PC-3 (cell line): ENCODE measurements at places on chromosomes 6 and 20. TPM values are rescaled to one million over a fixed set of nuclear protein-coding genes. Genes with fewer than 3 reads are reported as not detected.

Gene SAMD10
- 7.4 and 13.4 TPM in 2 replicates for total RNA-seq

Gene ABHD12
- total RNA-seq, result 48.3 and 64.2 TPM in 2 replicates

Gene SRMS
- 0.22 and 0.63 TPM in 2 replicates for total RNA-seq

Gene PTCHD4
- total RNA-seq, result not detected in 2 replicates

Gene ZBTB46
- 2.8 and 7.3 TPM in 2 replicates for total RNA-seq

Gene TMC2
- total RNA-seq, result not detected in 2 replicates

- H3K27me3 ChIP-seq, result no peaks in the 10 kb centered on the region
- no peak for DNase-seq
- no peak overlapping the region for H3K27ac ChIP-seq
- H3K4me3 ChIP-seq, result no peak overlapping the region
- H3K4me1 ChIP-seq, result peaks cover 32% of the 10 kb centered on the region
Measured at GRCh38 chr6:56744528-56744927, 101.8 kb upstream of the DST start.

GRCh38 chr6:162630069-162630468 is 97.5 kb downstream of the PRKN start:
- no peaks in the 10 kb centered on the region for H3K27me3 ChIP-seq
- no peaks in the 10 kb centered on the region for H3K36me3 ChIP-seq
- no peak overlapping the region for H3K27ac ChIP-seq
- H3K4me3 ChIP-seq, result no peak overlapping the region

DNA sequence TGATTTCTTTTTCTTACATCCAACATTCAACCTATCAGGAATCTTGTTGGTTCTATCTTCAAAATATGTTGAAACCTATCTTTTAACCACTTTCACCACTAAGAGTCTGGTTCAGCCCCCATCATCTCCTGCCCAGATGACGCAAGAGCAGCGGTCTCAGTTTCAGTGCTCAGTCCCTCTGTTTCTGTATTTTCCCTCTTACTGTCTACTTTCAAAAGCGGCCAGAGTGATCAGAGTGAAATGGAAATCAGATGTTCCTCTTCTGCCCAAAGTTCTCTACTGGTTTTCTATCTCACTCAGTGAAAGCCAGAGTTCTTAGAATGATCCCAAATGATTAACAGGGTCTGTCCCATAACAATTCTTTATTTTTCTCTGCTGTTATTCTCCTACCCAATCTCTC is 147.9 kb upstream of the PDE7B start:
- DNase-seq, result no peak
- no peaks in the 10 kb centered on the region for H3K4me1 ChIP-seq
- no peak overlapping the region for H3K4me3 ChIP-seq
- H3K27me3 ChIP-seq, result no peaks in the 10 kb centered on the region

- DNase-seq, result no peak
- H3K4me3 ChIP-seq, result no peak overlapping the region
- H3K27ac ChIP-seq, result no peak overlapping the region
- peaks cover 7% of the 10 kb centered on the region for H3K4me1 ChIP-seq
- H3K36me3 ChIP-seq, result no peaks in the 10 kb centered on the region
Measured at GRCh38 chr20:63842258-63842657, 11.2 kb upstream of the ZBTB46 start.

DNA sequence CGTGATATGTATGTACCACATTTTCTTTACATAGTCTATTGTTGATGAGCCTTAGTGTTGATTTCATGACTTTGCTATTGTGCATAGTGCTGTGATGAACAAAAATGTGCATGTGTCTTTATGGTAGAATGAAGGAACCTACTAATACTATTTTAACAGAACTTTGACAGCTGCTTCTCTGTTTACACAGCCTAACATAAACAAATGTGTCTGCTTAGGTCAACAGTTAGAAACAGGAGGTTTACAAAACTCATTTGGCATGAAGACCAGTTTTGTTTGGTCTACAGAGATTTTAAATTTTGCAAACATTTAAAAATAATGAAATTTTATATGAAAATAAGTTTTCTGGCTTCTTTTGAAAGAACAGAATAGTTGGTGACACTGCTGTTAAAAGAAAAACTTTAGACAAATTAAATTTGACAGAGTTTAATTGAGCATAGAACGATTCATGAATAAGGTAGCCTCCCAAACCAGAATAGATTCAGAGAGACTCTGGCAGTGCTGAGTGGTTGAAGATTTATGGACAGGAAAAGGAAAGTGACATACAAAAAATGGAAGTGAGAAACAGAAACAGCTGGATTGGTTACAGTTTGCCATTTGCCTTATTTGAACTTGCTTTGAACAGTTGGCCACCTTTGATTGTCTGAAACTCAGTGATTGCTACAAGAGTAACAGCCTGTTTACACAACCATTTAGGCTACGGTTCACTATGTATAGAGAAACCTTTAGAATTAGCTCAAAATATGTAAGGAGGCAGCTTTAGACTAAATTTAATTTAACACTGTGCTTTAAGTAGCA is 715.8 kb upstream of the HS3ST5 start:
- no peaks in the 10 kb centered on the region for H3K4me1 ChIP-seq
- H3K4me3 ChIP-seq, result no peak overlapping the region
- H3K36me3 ChIP-seq, result no peaks in the 10 kb centered on the region
- DNase-seq, result no peak
- no peaks in the 10 kb centered on the region for H3K27me3 ChIP-seq

DNA sequence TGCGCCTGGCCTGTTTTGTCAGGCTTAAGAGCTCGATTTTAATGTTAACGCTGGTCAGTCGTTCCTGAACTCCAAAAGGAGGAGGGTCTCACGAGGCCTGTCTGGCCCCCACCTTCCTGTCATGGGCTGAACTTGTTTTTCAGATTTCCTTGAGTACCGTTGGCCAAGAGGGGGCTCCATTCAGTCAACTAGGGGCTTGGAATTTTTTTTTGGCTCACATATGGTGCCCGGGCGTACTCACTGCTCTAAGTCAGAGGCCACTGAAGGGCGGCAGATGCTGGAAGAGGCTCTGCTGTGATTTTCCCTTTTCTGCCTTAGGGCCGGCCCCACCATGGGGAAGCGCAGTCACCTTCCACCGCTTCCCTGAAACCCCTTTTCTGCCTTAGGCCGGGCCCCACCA is 6.9 kb upstream of the BIRC7 start:
- H3K36me3 ChIP-seq, result no peaks in the 10 kb centered on the region
- H3K4me1 ChIP-seq, result peaks cover 41% of the 10 kb centered on the region
- H3K27ac ChIP-seq, result no peak overlapping the region
- H3K4me3 ChIP-seq, result no peak overlapping the region

GRCh38 chr6:96913621-96914020 is 10.9 kb upstream of the KLHL32 start:
- H3K27ac ChIP-seq, result no peak overlapping the region
- no peaks in the 10 kb centered on the region for H3K4me1 ChIP-seq
- H3K27me3 ChIP-seq, result peaks cover 53% of the 10 kb centered on the region
- H3K36me3 ChIP-seq, result no peaks in the 10 kb centered on the region
- no peak overlapping the region for H3K4me3 ChIP-seq

GRCh38 chr6:90197854-90198496 is 98.7 kb downstream of the BACH2 start:
- no peak overlapping the region for H3K4me3 ChIP-seq
- H3K27me3 ChIP-seq, result no peaks in the 10 kb centered on the region
- DNase-seq, result no peak

DNA sequence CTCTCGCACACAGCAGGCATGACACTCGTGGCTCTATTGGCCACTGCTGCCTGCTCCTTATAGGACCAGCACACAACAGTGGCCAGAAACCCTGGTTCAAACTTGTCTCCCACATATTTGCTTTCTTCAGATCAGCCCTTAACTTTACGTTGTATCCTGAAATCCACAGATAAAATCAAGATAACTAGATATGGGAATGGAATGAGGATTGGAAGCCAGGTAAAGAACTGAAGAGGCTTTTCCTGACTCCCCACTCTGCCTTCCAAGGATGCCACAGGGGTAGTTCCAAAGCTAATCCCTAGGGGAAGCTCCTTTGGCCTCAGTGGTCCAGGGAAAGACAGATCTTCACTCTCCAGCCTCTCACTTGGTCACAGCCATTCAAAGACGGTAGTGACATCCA is 86.5 kb downstream of the INSM1 start:
- DNase-seq, result no peak
- H3K4me3 ChIP-seq, result no peak overlapping the region
- H3K36me3 ChIP-seq, result no peaks in the 10 kb centered on the region
- no peaks in the 10 kb centered on the region for H3K27me3 ChIP-seq

DNA sequence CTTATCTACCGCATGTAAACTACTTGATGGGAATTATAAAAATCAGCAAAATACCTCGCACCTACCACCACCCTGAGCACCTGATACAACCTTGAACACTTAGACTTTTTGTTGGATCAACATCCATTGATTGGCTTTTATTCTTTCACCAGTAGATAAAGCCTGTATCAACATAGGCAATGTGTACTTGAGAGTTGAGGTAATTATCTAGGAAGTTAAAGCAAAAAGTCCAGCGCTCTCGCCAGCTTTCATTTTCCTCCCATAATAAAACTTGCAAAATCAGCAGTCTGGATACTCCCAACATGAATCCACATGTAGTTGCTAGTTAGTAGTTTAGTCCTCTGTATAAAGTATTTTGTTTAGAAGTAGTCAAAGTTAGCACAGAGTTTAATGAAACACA is 132.0 kb upstream of the PRDM1 start:
- no peaks in the 10 kb centered on the region for H3K4me1 ChIP-seq
- no peak for DNase-seq
- no peak overlapping the region for H3K27ac ChIP-seq
- H3K36me3 ChIP-seq, result no peaks in the 10 kb centered on the region
- H3K4me3 ChIP-seq, result no peak overlapping the region
- no peaks in the 10 kb centered on the region for H3K27me3 ChIP-seq

DNA sequence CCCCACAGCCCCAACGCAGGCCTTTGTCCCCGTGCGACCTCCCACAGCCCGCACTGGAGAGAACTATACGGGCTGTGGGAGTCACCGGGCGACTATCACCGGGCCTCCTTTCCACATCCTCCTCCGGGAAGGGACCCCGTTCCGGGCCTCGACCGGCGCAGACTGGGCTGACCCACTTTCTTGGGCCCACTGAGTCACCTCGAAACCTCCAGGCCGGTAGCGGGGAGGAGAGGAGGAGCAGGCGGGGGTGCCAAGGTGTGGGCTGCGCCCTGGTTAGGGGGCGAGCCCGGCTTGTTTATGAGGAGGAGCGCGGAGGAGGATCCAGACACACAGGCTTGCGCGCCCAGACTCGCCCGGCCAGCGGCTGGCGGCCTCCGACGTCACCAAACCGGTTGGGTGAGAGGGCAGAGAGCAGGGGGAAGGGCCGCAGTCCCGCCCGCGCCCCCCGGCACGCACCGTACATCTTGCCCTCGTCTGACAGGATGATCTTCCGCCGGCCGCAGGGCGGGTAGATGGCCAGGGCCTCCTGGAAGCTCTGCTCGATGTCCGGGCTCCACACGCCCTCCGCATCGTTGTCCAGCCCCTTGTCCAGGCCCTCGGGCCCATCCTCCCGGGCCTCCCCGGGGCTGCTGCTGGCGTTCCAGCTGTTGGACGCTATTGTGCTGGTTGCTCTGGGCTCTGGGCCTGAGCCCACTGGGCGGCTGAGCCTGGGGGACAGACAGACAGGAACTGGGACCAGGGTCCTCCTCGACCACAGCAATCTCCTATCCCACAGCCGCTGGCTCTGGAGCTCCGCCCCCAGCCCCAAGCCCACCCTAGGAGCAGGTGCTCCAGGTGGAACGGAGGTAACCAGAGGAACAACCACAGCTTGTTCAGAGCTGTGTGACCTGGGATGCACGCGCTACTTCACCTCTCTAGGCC is 10.6 kb downstream of the TEAD3 start:
- H3K4me3 ChIP-seq, result peak overlapping the region; percentile 53; the same call in 1 of the 2 replicates
- H3K27me3 ChIP-seq, result no peaks in the 10 kb centered on the region
- peaks cover 39% of the 10 kb centered on the region for H3K4me1 ChIP-seq
- no peaks in the 10 kb centered on the region for H3K36me3 ChIP-seq
- H3K27ac ChIP-seq, result peak overlapping the region; percentile 90

GRCh38 chr6:101226677-101227135 is 166.8 kb upstream of the GRIK2 start:
- peak overlapping the region; percentile 9; the same call in 1 of the 2 replicates for H3K4me3 ChIP-seq
- peaks cover 12% of the 10 kb centered on the region for H3K4me1 ChIP-seq
- H3K36me3 ChIP-seq, result no peaks in the 10 kb centered on the region
- peak overlapping the region; percentile 65 for H3K27ac ChIP-seq
- peak; percentile 82 for DNase-seq
- H3K27me3 ChIP-seq, result no peaks in the 10 kb centered on the region

DNA sequence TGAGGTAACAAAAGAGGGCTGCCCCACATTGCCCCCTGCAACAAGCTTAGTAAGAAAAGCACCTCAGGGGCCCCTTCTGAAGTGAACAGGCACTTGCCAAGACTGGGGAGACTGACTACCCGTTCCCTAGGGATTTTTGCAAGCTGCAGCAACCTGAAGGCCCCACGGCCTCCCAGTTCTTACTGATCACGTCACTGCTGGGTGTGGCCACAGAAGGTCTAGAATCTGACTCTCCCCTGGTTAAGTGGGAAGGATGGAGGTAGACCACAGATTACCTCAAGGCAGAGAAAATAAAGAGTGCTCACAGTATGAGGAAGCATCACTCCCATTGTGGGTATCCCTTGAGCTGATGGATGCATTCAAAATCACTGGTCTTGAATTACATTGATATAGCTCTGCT is 201.5 kb upstream of the KCNQ5 start:
- no peaks in the 10 kb centered on the region for H3K27me3 ChIP-seq
- no peak overlapping the region for H3K4me3 ChIP-seq
- H3K36me3 ChIP-seq, result no peaks in the 10 kb centered on the region

DNA sequence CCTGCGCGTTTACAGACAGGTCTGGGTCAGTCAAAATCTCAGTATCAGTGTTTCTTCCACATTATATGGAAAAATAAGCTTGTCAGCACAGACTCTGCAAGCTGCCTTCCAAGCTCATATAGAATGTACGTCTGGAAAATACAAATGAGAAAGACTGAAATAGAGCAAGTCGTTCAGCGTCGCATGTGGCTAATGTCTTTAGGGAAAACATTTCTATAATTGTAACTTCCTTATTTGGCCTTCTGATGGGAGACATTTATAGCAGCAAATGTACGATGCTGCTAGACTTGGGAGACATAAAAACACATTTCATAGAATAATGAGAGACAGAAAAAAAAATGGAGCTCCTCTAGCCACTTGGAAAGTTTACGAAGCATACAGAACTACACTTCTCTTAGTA is 122.2 kb downstream of the KIF16B start:
- no peaks in the 10 kb centered on the region for H3K27me3 ChIP-seq
- no peak for DNase-seq
- no peak overlapping the region for H3K4me3 ChIP-seq

GRCh38 chr6:48630511-48630910 is 519.5 kb upstream of the PTCHD4 start:
- H3K4me3 ChIP-seq, result no peak overlapping the region
- H3K27me3 ChIP-seq, result no peaks in the 10 kb centered on the region
- no peaks in the 10 kb centered on the region for H3K4me1 ChIP-seq

DNA sequence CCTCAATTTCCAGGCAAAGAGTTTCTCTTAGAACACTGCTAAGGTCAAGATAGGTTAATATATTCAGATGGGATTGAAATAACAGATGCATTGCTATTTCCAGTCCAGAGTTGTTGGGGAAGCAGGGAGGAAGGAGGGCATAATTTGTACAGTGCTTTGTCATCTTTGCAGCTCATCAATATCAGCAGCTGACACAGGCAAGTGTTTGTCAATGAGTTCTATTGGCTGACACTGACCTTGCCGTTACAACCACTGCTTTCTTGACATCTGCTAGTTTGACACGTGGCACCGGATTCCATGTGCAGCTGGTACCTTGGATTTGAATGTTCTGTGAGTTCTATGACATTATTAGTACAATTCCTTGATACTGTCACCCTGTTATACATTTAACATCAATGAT is 28.0 kb upstream of the MLIP start:
- H3K36me3 ChIP-seq, result no peaks in the 10 kb centered on the region
- DNase-seq, result no peak
- no peak overlapping the region for H3K4me3 ChIP-seq
- H3K27ac ChIP-seq, result no peak overlapping the region

- H3K4me1 ChIP-seq, result no peaks in the 10 kb centered on the region
- H3K27me3 ChIP-seq, result peaks cover 57% of the 10 kb centered on the region
- H3K27ac ChIP-seq, result no peak overlapping the region
- H3K4me3 ChIP-seq, result no peak overlapping the region
- no peaks in the 10 kb centered on the region for H3K36me3 ChIP-seq
- DNase-seq, result no peak
Measured at GRCh38 chr6:161961796-161962195, 687.9 kb upstream of the AGPAT4 start.
